M059J (cell line): ENCODE measurements at places on chromosomes 12 and 14.

DNA sequence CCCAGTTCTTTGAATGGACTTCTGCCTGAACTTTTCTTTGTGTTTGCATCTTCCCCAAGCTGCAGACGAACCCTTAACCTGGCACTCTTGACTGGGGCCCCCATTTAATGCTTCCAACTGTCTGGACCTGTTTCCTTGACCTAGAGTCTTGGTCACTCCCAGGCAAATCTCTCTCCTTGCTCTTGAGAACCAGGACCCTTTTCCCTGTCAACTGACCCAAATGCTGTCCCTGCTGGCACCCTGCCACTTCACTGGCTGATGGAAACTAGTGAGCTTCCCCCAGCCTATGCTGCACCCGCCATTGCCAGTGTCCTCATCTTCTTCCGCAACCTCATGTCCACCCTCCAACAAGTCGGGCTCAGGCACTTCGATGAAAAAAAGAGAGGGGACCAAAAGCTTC, 79.5 kb downstream of the PRIMA1 start:
- no peak for DNase-seq

GRCh38 chr14:93009471-93010129, 86.7 kb downstream of the CHGA start:
- DNase-seq, result no peak

DNA sequence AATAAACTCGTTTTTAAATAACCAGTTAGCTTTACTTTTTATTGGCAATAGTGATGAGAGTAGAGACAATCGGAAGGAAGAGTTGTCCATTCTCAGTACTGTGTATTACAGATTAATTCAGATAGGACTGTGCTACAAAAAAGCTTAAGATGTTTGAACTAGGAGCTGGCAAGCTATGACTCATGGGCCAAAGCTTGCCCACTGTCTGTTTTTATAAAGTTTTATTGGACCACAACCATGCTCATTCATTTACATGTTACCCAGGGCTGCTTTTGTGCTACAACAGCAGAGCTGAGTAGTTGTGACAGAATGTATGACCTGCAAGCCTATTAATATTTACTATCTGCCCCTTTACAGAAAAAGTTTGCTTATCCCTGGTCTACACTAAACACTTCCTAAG, 19.4 kb downstream of the GNS start:
- peak; percentile 73 for DNase-seq

DNA sequence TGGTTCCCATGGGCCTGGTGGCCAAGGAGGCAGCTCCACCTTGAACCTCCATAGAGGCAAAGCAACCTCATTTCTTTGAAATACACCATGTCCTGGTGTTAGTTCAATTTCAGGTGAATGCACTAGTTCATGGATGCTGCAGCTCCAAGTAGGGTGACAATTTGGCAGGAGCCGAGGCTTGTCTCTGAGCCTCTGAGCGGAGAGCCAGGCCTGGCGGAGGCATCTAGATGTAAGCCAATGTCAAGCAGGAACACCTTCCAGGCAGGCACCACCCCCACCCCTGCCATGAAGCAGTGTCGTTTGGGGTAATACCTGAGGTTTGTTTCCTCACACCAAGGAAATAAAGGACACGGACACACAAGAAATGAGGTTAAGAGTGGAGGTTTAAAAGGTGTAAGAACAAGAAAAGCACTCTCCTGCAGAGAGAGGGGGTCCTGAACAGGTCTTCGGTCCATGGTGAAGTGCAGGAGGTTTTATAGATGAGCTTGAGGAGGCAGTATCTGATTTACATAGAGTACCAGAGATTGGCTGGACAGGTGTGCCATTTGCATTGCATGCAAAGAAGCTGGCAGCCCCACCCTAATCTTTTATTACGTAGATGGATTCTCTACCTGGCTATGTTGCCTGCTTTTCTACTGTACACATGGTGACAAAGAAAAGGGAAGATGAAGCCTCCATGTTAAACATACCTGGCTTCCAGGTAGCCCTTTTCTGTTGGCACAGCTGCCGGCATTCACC, 60.3 kb downstream of the RIN3 start:
- no peak for DNase-seq
